ENCODE measurements at places on chromosomes 6 and 20.

DNA sequence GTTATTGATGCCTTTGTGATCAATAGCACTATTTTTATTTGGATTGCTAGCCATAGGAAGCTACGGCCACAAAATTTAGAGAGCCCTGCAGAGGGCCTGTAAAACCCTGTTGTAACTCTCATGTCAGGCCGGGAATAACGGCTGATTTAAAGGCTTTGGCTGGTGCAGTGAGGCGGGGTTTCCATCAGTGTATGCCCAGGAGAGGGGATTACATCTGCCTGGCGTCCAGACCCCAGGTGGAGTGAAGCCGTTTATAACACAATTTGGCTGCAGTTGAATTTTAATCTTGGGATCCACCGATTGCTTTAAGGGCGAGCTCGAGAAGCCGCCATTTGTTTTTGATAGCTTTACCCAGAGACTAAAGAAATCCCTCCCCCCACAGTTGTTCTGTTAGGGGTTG, 29.1 kb upstream of the APCDD1L start:
- no peak for DNase-seq

DNA sequence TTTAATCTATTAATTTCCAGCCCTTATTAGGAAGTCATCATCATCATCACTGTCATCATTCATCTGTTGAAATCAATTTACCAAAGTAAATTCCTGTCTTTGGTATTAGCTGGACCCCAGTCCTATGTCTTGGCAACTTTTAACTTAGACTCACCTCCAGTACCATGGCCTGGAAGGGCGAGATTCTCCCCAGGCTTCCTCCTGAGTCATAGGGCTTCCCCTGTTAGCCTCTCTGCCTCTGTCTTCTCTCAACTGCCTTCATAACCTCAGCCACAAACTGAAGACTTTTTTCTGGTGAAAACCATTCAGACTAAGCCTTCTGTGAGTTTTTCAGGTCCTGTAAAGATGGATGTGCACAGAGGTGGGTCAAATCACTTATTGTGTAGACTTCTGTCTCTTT, 95.0 kb downstream of the NKAIN2 start:
- DNase-seq: no peak

DNA sequence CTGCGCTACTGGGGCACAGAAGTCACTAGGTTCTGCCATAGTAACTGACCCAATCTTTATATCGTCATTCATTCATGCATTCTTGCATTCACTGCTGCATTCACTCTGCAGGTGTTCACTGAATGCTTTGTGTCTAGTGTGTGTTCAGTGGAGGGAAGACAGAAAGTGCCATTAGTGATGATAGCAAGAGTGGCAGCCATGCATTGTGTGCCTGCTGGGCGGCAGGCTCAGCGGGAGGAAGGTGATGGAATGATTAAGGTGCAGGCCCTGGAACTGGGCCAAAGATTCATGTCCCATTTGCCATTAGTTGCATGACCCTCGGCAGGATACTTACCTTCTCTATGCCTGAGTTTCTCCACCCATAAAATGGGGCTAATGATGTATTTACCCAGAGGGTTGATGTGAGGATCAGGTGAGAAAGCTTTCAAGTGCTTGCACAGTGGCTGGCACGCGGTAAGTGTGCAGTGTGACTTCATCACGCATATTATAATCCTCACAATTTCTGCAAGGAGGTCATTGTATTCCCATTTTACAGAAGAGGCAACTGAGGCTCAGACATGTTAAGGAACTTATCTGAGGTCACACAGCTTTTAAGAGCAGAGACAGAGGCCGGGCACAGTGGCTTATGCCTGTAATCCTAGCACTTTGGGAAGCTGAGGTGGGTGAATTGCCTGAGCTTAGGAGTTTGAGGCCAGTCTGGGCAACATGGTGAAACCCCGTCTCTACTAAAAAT, 40.1 kb downstream of the ITPR3 start:
- DNase-seq: no peak

- DNase-seq: no peak
These were observed 16.3 kb downstream of the LRRC1 start for GRCh38 chr6:53811082-53811481.

- DNase-seq: no peak
These were observed 170.6 kb upstream of the AGPAT4 start for GRCh38 chr6:161444464-161444863.

DNA sequence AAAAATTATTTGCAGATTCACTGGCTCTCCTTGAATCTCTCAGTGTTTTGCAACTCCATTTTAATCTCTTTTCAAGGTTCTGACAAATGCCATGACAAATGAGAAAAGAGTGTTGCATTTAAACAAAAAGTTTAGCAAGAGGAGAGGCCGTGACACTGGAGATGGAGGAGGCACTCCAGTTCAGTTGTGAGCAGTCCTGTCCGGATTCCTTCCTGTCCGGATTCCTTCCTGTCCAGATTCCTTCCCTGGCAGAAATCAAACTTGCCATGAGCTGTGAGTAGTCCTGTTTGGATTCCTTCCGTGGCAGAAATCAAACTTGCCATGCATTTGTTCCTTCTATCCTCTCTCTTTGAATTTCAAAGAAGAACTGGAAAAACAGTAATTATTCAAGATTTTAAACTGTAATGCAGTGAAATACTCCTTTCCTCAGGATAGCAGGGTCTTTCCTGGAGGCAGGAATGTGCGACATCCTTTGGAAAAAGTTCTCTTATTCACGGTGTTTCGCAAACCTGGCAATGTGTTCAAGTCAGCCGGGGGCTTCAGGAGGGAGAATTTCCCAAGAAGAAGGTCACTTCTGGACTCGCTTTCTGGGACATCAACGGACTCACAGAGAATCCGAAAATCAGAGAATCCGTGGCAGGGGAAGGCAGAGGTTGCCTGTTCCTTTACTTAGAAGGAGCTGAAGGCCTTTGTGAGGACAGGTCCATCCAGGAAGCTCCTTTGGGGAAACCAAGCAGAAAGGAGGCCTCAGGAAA, 48.7 kb upstream of the DACT2 start:
- DNase-seq: no peak

DNA sequence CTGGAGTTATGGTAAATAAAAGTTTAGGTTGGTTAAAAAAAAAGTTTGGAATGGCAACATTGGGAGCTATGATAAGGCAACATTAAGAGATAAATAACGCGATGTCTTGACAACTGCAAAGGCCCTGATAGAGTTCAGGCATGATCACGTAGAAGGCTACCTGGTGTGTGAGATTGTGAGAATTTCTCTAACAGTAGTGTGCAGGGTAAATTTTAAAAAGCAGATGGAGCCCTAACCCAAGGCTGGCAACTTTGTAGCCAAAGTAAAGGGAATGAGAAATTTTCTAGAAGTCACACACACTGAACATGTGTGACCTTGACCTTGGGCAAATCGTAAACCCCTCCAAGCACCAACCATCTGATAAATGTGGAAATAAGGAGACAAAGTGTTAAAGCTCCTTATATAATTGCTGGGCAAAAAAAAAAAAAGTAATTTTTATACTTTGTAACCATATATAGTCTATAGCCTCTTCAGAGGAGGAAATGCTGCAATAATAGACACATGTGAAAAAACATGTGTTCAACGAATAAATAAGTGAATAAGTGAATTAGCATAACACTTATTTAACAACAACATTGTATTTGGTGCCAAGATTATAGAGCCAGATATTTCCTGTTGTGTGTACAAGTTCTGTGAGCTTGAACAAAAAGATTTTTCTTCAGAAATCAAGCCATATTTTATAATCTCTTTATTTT, 18.2 kb downstream of the KCNQ5 start:
- no peak for DNase-seq

DNA sequence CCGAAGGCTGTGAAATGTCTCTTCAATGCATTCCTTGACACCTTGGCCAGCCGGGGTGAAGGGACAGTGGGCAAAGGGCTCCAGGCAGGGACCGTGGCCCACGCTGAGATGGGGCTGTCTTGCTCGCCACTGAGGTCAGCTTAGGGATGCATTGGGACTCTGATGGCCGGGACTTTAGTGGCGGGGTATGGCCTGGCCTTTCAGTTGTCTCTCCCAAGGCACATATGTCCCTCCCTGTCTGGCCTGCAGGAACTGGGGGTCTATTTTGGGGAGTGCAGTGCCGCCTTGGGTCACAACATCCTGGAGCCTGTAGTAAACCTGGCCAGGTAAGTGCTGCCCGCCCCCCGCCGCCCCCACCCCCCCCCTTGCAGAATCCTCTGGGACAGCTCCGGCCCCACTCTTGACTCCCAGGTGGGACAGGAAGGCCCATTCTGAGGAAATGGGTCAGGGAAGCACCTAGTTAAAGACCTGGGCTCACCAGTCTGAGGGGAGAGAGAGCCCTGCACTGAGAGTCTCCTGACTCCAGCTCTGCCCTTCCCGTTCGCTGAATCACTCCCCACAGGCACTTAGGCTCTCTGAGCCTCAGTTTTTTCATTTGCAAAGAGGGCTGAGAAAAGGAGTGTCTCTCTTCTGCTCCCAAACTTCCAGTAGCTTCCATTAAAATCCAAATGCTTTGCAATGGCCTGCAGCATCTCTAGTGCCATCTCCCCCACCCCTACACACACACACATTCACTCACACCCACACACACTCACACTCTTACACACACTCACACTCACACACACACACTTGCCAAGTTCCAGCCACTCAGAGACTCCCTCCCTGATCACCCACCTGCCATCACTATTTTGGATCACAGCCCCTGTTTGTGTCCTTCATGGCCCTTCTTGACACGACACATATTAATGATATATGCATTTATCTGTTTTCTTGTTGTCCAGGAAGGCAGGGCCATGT, 33.1 kb downstream of the RAB44 start:
- no peak for DNase-seq

DNA sequence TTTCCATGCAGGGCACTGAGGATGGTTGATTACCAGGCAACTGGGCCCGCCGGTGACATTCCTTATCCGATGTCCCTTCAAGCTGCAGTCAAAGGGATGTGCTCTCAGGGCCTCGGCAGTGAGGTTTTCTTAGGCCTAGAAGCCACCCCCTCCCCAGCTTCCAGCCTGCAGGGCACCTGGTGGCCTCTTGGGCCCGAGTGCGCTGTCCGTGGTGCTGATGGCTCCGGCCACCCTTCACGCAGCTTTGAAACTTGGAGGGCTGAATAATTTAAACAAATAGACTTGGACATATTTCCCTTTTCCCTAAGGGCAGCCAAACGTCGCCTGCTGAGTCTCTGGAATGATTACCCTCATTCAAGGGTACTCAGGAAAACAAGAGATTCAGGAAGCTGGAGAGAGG, 8.9 kb upstream of the MLN start:
- peak; percentile 69 for DNase-seq

- DNase-seq: peak; percentile 38
These were observed 144.2 kb downstream of the JARID2 start for GRCh38 chr6:15389765-15390723.

- no peak for DNase-seq
These were observed 747.0 kb downstream of the PTPRT start for GRCh38 chr20:42442716-42443115.

- peak; percentile 83 for DNase-seq
These were observed 11.5 kb downstream of the SDC4 start for GRCh38 chr20:45336530-45337366.

- DNase-seq: no peak
These were observed 163.3 kb downstream of the TAF4 start for GRCh38 chr20:61902221-61902869.

DNA sequence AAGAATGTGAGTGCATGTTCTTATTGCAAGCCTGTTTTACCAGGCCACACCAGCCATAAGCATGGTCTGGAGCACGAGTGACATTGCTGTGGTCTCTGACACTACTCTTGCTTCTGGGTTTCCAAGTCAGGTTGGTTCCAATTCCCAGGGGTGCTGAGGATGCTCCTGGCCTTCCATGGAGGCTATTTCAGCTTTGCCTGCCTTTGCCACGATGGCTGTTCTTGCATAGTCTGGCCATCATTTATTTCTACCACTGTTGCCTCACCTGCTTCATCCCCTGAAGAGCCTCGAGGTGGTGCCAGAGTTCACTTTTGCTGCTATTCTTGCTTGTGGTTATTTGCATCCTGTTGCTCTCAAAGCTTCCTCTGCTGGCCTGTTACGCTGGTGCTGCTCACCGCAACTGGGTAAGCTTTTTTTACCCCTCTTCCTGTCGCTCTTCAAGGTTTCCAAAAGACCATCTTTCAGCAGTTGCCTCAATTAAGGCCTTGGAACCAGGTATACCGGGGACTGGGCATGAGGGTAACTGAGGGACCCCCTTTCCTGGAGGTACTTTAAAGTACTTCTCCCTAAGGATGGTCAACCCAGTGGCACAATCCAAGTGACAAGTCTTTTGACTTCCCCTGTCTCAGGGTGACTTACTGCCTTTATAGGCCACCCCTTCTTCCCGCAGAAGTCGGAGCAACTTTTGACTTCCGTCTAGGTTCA, 64.5 kb downstream of the AKAP7 start:
- DNase-seq: peak; percentile 3

GRCh38 chr6:109362102-109362884, 20.0 kb downstream of the CD164 start:
- no peak for DNase-seq

- no peak for DNase-seq
These were observed 22.9 kb upstream of the TBC1D7 start for GRCh38 chr6:13351271-13351670.

- DNase-seq: no peak
These were observed 67.7 kb upstream of the SRSF6 start for GRCh38 chr20:43389839-43390626.

GRCh38 chr6:119079283-119079809, 882 bp upstream of the FAM184A start:
- DNase-seq: no peak

DNA sequence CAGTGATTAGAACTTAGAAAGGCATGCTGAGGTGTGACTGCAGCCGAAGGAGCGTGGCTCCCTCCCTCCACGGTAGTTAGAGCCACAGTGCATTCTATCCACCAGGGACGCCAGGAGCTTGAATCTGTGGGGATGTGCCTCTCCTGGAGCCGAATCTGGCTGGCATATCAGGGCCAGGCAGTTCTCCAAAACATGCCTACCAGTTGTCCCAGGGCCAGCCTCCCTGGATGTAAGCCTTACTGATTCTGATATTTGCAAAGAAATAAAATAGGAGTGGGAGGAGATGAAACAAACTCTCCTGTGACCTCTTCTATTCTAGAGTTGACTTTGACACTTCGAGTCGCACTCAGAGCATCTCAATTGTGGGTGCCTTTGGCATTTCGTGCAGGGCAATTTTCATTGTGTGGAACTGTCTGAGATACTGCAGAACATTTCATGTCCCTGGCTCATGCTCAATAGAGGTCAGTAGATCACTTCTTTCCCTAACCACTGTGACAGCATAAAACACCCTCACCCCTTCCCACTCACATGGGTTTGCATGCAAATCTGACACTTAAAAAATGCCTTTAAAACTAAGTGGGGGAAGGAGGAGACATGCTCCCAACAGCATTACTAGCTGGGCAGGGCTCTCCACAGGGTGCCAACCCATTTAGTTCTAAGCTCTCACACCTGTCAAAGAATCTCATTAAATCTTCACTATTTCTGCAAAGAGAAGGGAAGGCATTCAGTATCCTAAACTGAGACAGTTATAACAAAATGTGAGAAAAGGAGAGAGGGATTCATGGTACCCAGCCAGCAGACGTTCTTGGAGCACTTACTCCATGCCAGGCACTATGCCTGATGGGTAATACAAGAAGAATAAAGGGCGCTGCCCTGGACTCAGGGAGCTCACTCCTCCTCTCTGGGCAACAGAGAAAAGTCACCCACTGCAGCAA, 378.9 kb downstream of the PREX1 start:
- no peak for DNase-seq

GRCh38 chr6:105591053-105591452, 188.2 kb upstream of the PREP start:
- no peak for DNase-seq

All from H54 (cell line).